ENCODE measurements at places on chromosomes 11 and 22.
A peak's percentile ranks its signal among the peaks of the same experiment; 100 is the strongest.

DNA sequence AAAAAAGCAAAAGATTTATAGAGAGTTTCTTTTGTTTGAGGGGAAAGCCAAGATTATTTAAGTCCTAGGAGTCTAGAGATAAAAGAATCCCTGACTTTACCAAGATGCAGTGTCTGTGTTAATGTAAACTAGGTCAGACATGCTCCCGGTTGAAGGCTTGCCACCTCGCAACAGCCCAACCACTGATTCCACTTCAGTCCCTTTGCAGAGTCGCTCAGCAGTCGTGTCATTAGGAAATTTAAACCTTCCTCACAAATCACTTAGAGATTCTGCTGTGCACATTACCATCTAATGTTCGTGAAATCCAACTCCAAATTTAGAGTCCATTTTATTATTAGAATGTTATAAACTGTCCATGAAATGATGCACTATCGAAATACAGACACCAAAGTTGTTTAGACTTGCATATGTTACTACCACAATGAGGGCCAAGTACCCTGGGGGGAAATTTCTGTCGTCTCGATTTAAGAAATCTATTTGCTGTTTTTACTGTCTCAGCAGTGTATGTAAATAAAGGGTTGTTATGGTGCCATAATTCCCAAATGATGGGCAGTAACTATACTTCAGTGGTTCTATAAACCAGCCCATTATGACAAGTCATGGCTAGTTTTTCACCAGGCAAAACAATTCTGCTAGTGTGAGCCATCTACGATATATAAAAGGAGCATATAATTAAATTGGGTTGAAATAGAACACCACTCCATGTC is 101.4 kb upstream of the MTNR1B start:
- DNase-seq, result peak; percentile 26

GRCh38 chr11:110730773-110731172 is 18.5 kb upstream of the ARHGAP20 start:
- no peak for DNase-seq

DNA sequence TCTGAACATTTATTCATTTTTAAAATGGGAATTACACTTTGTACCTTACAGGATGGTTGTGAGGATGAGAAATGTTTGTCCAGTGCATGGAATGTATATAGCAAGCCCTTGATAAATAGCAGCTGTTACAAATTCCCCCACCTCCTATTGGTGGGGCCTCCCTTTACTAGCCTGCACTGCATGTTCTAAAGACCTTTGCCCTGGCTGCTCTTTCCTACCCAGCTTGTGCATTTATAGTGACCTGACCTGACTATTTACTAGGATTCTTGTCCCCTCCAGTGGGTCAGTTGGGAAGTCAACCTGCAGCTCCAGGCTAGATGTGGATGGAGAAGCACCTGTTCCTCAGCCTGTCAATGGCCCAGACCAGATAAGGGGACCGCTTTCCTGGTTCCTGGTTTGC is 180.3 kb downstream of the HIPK3 start:
- no peak for DNase-seq

DNA sequence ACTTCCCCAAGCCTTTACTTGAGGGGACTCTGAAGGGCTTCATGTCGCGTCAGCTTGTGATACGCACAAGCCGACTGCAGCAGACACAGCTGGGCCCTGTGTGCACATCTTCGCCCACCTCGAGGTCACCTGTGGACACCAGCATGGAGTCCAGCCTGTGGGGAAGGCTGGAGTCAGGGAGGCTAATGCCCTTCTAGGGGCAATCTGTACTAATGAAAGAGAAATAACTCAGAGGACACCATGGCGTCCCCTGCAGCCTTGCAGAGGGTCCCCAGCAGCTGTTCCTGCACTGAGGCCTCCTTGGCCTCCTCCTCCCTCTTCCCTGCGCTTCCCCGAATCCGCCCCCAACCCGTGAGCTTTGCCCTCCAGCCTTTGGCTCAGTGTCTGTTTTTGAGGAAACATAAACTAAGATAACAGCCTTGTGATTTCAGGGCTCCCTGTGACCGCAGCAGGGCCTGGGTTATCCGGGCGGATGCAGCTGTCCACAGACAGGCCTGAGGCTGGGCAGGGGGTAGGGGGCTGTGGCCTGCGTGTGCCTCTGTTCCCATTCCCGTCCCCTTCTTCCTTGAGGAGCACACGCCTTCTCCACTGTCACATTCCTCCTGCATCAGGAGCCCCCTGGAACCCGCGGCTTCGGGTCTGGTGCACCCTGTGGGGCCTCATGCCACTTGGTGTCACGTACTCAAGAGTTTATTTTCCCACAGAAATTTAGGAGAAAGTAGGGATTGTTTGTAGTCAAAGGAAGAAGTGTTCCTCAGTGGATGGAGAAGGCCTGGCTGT is 25.0 kb downstream of the KRTAP5-5 start:
- no peak for DNase-seq

DNA sequence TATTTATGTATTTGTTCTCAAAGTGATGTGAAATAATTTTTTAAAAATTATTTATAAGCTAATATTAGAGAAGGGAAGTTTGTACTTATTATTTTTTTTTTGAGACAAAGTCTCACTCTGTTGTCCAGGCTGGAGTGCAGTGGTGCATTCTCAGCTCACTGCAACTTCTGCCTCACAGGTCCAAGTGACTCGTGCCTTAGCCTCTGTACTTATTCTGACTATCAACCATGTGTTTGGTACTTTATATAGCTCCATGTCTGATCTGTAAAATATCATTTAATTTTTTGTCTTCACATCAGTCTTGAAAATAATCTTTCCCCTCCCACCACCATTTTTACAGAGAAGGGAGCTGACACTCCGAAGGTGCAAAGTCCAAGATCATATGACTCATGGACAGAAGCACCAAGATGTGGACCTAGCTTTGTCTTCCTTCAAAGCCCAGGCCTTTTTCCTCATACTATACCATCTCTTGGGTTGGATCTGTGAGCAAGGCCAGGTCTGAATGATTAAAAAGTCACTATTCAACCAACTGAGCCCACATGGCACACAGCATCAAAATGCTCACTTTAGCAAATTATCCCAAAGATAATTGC is 32.4 kb upstream of the EED start:
- no peak for DNase-seq

DNA sequence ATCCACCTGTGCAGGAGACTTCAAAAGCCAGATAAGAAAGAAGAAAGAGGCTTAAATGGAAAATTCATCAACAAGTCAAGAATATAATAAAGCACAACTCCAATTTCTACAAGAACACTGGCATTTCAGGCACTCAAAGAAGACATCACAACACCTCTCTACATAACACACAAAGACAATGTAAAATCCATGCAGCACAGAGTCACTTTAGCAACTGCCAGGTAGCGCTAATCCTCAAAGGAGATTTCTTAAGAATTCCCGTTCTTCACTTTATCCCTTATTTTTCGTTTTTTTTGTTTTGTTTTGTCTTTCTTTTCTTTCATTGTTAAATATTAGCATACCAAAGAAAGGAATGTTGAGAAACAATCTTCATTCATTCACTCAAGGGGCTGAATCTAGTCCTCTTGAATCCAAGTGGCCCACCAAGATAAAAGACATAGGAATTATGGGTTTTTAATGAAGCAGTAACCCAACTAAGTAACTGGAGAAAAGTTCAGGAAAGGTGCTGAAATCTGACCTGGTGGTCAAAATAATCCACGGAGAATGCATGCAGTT is 95.0 kb downstream of the CADM1 start:
- DNase-seq, result no peak

DNA sequence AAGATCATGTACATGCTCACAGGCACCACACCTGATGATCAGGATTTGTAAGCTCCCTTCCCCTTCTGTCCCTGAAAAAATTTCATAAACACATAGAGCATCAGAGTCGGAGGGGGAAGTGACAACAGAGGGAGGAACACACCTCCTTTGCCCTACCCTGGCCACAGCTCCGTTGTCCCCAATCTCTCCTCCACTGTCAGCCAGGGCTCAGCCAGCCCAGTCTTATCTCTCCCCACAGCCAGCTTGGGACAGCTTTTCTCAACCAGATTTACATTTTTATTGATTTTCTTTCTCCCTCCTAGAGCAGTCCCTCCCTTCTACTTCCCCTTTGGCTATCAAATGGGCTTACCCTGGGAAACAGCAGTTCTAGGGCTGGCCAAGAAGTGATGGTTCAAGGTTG is 32.1 kb upstream of the TPBGL start:
- DNase-seq, result no peak

- DNase-seq, result no peak
Observed at GRCh38 chr11:73716153-73717056, 44.5 kb downstream of the RAB6A start.

DNA sequence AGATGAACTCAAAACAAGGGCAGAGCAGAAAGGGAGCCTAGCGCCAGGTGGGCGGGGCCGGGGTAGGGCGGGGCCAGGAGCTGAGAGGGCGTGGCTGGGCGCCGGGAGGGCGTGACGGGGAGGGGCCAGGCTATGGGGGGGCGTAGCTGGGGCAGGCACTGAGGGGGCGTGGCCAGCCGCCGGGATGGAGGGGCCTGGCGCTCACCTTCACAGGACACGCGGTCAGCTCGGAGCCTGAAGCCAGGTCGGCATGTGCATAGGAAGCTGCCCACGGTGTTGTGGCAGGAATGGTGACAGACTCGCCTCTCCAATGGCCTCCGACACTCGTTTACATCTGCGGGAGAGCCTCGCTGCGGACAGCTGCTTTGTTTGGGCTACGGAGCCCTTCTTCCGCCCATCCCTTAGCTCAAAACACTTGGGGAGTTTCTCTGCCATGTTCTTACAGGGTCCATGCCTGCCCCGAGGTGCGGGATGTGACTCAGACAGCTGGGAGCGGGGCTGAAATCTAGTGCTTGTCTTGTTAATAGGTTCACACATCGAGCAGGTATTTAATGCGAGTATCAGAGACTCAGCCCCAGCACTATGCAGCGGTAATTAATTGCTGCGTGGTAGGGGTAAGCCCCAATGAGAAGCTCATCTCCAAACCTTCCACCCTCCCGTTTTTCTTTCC is 13.4 kb downstream of the VWCE start:
- DNase-seq, result peak; percentile 28

GRCh38 chr22:40123387-40123786 is 54.3 kb upstream of the TNRC6B start:
- no peak for DNase-seq

DNA sequence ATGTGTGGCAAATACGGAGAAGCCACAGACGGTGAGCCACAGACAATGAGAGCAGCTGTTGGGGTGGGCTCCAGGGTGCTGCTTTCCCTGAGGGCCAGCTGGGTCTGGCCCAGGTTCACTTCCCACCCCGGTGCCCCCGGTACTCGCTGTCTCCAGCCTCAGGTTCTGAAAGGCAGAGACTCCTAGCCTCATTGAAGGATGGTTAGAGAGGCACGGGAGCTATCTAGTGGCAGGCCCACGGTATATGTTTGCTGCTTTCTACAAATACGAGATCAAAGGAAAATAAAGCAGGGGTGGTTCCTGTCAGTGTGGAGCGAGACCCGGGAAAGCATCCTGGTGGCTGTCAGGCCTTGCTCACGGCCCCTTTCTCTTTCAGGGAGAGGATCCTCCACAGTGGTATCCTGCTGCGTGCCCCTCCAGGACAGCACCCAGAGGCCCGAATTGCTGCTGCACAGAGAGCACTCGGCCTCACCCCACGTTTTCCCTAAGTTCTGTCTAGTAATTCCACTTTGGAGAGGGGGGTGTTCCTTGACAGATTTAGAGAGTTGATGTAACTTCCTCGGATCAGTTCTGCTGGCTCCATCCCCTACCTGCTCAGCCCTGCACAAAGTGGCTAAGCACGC is 3.0 kb downstream of the TMEM80 start:
- no peak for DNase-seq

DNA sequence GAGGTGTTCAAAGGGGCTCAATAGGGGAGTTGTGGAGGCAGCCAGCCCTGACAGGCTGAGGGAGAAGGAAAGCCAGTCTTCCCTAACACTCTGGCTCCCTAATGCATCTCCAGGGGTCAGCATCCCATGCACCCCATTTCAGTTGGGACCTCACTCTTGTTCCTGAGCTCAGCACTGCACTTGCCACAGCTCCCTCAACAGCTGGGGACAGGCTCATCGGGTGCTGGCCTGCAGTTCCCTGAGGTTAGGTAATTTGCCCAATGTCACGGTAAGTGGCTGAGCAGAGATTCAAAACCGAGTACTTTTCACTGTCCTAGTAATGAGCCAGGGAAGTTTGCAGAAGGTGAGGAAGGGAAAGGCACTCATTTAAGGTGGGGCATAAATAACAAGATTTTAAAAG is 20.8 kb downstream of the VSTM5 start:
- DNase-seq, result no peak

- DNase-seq, result no peak
Observed at GRCh38 chr11:65298655-65299179, 15.9 kb upstream of the CDC42EP2 start.

DNA sequence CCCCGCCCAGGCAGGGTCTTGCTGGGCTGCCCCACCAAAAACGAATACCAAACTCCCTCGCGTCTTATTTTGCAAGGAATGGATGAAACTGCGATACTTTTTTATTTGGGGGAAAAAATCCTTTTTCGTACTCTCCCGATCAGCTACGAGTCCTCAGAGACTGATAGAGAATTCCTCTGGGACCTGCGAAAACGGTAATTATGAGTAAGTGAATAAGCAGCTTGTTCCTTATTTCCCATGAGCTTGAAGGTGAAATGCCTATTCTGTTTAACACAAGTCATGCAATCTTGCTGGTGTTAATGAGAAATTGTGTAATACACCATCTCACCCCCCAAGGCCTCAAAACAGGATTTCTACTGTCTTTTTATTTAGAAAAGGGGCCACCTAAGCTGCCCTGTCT is 5.5 kb downstream of the GRK3 start:
- no peak for DNase-seq

GRCh38 chr22:37501610-37502341 is 15.6 kb upstream of the MFNG start:
- no peak for DNase-seq

- DNase-seq, result no peak
Observed at GRCh38 chr11:95589893-95590612, 199.5 kb downstream of the FAM76B start.

DNA sequence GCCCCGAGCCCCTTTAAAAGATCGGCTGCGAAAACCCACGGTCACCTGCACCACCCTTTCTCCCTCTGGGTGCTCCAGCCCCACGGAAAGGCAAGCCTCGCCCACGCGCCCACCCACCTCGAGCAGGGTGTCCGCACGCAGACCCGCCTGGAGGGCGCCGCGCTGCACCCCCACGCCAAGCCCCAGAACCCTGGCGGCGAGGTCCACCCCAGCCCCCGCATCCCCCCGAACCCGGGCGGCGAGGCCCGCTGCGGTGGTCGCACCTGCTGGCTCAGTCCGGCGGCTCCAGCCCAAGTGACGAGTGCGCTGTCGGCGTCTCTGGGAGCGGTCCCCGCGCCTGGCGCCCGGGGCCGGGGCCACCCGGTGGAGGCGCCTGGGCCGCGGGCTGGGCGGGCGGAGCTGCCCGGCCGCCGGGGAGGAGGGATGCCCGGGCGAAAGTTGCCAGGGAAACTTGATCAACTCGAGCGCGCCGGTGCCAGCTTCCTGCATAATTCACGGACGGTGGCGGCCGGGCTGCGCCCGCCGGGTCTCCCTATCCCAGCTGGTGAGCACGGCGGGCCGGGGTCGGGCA is 1.1 kb downstream of the SHANK2 start:
- no peak for DNase-seq

Measured in NCI-H187 (cell line).